ENCODE measurements at places on chromosomes 1 and 21.
A peak's percentile ranks its signal among the peaks of the same experiment; 100 is the strongest.

- no peak for DNase-seq
Measured at GRCh38 chr1:150365941-150366340, 2.0 kb downstream of the RPRD2 start.

- no peak for DNase-seq
Measured at GRCh38 chr1:17908945-17909344, 153.8 kb downstream of the ACTL8 start.

DNA sequence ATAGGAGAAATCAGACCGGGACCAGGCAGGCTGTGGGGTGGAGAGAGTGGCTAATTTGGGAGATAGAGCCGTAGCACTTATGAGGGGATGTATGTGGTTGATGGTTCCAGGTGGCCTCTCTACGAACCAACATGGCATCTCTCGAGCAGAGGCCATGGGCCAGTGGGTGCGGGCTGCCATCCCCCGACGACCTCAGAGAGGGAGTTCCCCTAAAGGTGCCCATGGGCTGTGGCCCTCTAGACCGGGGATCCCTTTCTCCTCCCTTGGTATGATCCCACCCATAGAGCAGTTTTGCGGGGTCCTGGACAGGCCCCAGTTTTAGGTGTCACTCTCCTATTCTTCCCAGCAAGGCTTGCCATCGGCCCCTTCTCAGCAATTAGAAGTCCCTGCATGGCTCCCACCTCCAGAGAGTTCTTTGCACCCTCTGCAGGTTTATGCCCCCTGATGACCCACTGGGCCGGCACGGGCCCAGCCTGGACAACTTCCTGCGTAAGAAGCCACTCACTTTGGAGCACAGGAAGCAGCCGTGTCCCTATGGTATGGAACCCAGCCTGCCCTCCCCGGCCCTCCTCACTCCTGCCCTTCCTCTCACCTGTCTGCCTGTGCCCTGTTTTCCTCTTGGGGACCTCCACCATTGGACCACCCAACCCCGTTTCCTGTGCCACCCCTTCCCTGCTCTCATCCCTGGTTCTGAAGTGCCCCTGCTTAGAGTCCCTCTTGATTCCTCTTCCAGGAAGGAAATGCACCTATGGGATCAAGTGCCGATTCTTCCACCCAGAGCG, 7.8 kb downstream of the ZC3H12A start:
- no peak for DNase-seq

- DNase-seq = no peak
Measured at GRCh38 chr1:68199603-68200002, 32.7 kb downstream of the WLS start.

DNA sequence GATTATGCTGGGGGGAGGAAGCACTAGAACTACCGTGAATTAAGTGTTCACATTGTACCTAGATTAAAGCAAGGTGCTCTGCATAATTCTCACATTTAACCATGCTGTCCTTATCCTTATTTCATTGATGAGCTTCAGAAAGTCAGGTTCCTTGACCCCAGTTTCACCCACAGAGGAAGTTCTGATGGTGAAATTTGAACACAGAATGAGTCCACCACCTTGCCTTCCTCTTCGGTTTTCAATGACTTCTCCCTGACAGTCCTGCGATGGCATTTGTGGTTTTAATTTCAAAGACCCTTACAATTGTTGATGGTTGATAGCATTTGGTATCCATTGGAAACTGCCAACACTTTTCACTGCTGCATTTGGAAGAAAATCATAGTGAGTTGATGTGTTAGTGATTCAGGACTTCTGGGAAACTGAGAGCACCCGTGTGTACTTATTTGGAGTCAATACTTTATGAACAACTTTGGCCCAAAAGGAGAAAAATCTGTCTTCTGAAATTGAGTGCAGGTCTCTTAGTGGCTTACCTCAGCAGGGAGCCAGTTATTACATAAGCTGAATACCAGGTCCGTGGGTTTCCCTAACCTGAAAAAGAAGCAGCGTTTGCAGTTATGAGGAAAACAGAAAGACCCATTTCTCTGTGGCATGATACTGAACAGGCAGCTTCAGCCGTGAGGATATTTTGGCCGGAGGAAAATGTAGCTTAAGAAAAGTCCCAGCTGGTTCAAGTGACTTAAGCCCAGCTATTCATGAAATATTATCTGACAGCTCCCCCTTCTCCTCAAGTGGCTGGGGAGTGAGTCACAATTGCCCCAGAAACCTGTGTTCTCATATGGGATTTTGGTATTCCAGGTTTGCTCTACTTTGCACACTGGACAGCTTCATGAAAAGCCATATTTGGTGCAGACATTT, 47.5 kb downstream of the ROR1 start:
- DNase-seq = no peak

DNA sequence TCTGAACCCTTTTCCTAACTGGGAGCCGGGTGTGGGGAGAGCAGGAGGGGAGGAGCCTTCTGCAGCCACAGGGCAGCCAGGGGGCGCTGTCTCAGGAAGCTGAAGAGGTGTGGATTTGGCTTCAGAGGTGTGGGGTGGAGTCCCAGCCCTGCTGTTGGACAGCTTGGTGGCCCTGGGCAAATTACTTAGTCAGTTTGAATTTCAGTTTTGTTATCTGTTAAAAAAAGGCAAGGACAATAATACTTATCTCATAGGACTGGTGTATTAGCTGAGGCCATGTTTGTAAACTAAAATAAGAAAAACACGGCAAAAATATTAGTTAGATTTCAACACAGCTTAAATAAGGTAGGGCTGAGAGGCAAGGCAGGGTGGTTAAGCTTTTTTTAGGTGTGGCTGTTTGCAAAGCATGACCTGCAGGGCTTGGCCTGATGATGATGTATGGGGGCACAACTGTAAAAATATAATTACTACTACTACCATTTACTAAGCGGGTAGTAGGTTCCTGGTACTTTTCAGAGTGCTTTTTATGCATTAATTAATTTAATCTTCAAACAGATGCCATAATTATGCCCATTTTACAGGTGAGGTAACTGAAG, 111.8 kb downstream of the PLXNA2 start:
- peak; percentile 42 for DNase-seq
